ENCODE measurements at places on chromosomes 7 and 10. TPM values are rescaled to one million over a fixed set of nuclear protein-coding genes. Genes with fewer than 3 reads are reported as not detected.

DNA sequence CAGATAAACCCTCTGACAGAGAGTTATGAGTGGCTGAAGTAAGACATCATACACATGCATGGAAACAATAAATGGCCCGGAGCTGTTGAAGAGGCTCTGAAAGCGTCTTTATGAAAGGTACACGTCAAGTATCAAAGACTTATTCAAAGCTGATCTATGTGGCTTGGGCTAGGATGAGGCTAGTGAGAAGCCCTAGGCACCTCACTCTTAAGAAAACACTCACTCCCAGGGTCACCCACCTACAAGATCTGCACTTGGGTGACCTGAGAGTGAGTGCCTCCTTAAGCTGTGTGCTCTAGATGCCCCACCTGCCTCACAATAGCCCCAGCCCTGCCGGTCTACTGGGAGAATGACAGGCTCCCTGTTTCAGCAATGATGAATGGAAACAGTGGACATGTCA is 1.1 kb upstream of the GIMAP1 start:
- no peak overlapping the region for H3K4me3 ChIP-seq
- no peaks in the 10 kb centered on the region for H3K4me1 ChIP-seq
- H3K27ac ChIP-seq: no peak overlapping the region
- no peaks in the 10 kb centered on the region for H3K27me3 ChIP-seq

DNA sequence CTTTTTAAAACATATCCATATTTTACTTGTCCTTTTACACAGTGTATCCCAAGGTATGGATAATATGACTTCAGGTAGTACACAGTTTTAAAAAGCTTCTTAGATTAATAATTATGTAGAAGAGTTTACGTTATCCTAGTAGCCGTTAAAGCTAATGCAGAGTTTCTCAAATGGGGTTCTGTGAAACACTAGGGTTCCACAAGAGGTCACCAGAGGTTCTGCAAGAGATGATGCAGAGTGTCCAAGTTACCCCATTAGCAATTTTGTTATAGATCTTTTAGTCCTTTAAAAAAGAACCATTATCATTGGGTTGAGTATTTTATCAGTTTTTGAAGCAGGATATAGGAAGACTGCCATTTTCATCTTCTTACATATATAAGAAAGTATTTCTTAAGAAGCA is 298.9 kb upstream of the HPS1 start:
- H3K4me3 ChIP-seq: no peak overlapping the region
- no peaks in the 10 kb centered on the region for H3K36me3 ChIP-seq
- H3K27ac ChIP-seq: no peak overlapping the region
- no peaks in the 10 kb centered on the region for H3K27me3 ChIP-seq
- DNase-seq: no peak

SRRM3 gene
- total RNA-seq: 1.7 TPM

MMD2 gene
- not detected for total RNA-seq

DNA sequence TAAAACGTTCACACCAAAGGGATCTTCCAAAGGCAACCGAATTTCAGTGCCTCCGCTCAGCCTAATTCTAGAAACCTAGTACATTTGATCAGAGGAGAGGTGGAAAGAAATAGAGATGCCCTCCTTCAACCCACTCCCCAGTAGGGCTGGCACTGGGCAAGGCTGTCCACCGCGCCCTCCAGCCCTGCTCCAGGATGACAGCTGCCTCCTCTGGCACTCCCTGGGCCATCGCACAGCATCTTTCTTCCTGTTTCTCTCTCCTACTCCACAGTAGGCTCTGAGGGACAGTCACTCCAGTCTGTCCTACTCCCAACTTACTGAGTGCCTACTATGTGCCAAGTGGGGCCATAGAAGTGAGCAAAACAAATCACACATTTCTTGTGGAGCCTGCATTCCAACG is 226.2 kb downstream of the SKIDA1 start:
- no peak overlapping the region for H3K4me3 ChIP-seq
- no peaks in the 10 kb centered on the region for H3K36me3 ChIP-seq
- H3K27ac ChIP-seq: peak overlapping the region; percentile 17
- peaks cover 34% of the 10 kb centered on the region for H3K4me1 ChIP-seq

TCAF2 gene
- not detected for total RNA-seq

CRHR2 gene
- not detected for total RNA-seq

AGAP5 gene
- total RNA-seq: 14.3 TPM

DNA sequence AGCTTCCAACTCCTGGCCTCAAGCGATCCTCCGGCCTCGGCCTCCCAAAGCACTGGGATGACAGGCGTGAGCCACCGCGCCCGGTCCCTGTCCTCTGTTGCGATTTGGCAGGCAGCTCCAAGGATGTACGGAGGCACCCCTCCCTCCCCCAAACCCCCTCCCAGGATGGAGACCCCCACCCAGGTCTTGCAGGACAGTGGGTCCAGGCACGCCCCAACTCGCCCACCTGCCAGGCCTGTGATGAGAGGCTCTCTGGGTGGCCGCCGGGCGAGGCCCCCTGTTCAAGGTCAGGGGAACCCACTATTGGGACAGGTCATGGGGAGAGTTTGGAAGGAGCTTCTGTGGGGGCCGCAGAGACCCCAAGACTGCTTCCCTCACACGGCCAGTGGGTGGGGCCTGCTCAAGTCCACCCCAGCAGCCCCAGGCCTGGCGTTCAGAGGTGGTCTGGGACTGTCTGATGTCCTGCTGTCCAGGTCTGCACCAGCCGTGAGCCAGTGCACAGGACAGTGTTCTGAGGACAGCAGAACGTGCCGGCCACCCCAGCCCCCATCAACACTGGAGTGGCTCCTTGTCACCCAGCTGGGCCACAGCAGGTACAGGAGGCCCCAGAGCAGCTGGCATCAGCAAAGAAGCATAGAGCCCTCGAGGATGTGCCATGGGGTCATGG is 2.5 kb downstream of the ADAP1 start:
- H3K27me3 ChIP-seq: no peaks in the 10 kb centered on the region
- no peak overlapping the region for H3K27ac ChIP-seq
- no peak for DNase-seq
- no peak overlapping the region for H3K4me3 ChIP-seq

GRCh38 chr10:132185601-132186487 is 904 bp upstream of the DPYSL4 start:
- peak; percentile 58 for DNase-seq
- no peak overlapping the region for H3K27ac ChIP-seq
- no peaks in the 10 kb centered on the region for H3K4me1 ChIP-seq
- no peaks in the 10 kb centered on the region for H3K27me3 ChIP-seq

DNA sequence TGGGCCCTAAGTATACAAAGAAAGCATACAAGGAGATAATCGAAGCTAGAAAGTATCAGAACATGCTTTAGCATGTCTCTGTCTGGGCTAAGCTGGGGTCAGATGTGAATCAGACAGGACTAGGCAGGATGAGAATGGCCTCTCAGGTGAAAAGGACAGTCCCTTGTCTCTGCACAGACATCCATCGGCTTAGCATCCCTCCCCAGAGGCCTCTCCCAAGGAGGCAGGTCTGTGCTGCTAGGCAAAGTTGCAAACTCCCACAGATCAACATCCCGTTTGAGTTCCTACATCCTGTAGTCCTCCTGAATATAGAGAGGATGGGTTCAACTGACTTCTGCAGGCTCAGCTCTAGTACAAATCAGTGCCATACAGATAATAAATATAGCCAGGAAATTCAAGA is 24.5 kb downstream of the CHST15 start:
- no peaks in the 10 kb centered on the region for H3K27me3 ChIP-seq
- no peaks in the 10 kb centered on the region for H3K36me3 ChIP-seq
- DNase-seq: no peak
- peaks cover 21% of the 10 kb centered on the region for H3K4me1 ChIP-seq
- no peak overlapping the region for H3K4me3 ChIP-seq

RAMP3 gene
- total RNA-seq: not detected

- peaks cover 2% of the 10 kb centered on the region for H3K36me3 ChIP-seq
- peak overlapping the region; percentile 54 for H3K27ac ChIP-seq
- H3K4me1 ChIP-seq: 0 out of 2 replicates have a peak, but pooled peaks cover 5% of the 10 kb centered on the region
- H3K27me3 ChIP-seq: no peaks in the 10 kb centered on the region
Measured at GRCh38 chr10:72334196-72334824, 20.4 kb downstream of the DNAJB12 start.

DNA sequence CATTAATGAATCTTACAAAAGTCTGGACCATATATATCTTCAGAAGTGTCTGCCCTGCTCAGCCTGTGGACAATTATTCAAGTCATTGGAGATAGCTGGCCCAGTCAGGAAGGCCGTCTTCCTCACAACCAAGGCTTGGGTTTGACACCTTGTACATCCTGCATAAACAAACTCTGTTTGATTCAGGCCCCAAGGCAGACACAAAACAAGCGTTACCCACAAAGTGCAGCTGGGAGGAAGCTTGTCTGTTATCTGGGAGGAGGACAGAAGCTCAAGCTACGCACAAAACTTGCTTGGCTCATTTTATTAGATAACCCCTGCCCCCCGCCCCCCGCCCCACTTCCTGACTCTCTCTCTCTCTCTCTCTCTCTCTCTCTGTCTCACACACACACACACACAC is 166.9 kb upstream of the WDR11 start:
- no peaks in the 10 kb centered on the region for H3K27me3 ChIP-seq
- no peak overlapping the region for H3K4me3 ChIP-seq
- no peaks in the 10 kb centered on the region for H3K4me1 ChIP-seq
- no peaks in the 10 kb centered on the region for H3K36me3 ChIP-seq
- no peak overlapping the region for H3K27ac ChIP-seq

- H3K36me3 ChIP-seq: no peaks in the 10 kb centered on the region
- H3K4me3 ChIP-seq: no peak overlapping the region
- no peak for DNase-seq
- H3K27me3 ChIP-seq: no peaks in the 10 kb centered on the region
- H3K27ac ChIP-seq: no peak overlapping the region
Measured at GRCh38 chr7:22733761-22734160, 6.8 kb downstream of the IL6 start.

DNA sequence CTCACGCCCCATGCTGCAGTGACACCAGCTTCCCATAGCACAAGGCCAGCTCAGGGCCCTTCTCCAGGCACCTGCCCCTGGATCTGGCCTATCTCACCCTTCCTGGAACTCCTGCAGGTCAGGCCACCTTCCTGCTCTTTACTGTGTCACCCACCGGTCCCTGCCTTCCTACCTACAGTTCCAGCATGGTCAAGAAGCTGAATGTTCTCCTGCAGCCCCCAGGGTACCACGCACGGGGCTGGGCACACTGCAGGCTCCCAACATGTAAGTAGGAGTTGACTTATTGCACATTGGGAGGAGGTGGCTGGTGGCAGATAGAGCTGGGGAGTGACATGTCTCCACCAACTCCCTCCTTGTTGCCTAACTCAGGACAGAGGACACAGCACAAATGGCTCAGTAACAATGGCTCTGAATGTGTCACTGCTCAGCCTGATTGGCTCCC is 14.5 kb downstream of the ITPRIP start:
- H3K36me3 ChIP-seq: no peaks in the 10 kb centered on the region
- H3K4me3 ChIP-seq: no peak overlapping the region
- DNase-seq: no peak
- no peaks in the 10 kb centered on the region for H3K4me1 ChIP-seq
- no peaks in the 10 kb centered on the region for H3K27me3 ChIP-seq

- no peaks in the 10 kb centered on the region for H3K36me3 ChIP-seq
- no peaks in the 10 kb centered on the region for H3K27me3 ChIP-seq
- H3K27ac ChIP-seq: no peak overlapping the region
- H3K4me3 ChIP-seq: no peak overlapping the region
Measured at GRCh38 chr7:30472081-30472783, 6.4 kb downstream of the NOD1 start.

DNA sequence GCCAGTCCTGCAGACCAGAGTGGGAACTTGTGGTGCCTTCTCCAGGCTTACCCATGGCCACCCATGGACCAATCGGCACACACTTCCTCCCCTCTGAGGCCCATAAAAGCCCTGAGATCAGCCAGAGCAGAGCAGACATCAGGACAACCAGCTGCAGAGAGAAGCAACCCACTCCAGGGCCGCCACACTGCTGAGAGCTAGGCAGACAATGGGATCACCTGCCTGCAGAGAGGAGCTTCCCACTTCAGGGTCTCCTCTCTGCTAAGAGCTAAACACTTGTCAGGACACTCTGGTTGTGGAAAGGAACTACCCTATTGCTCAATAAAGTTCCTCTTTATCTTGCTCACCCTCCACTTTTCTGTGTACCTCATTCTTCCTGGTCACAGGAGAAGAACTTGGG is 34.0 kb downstream of the C7orf25 start:
- no peak overlapping the region for H3K4me3 ChIP-seq
- H3K4me1 ChIP-seq: no peaks in the 10 kb centered on the region
- H3K27me3 ChIP-seq: no peaks in the 10 kb centered on the region
- no peak overlapping the region for H3K27ac ChIP-seq

DNA sequence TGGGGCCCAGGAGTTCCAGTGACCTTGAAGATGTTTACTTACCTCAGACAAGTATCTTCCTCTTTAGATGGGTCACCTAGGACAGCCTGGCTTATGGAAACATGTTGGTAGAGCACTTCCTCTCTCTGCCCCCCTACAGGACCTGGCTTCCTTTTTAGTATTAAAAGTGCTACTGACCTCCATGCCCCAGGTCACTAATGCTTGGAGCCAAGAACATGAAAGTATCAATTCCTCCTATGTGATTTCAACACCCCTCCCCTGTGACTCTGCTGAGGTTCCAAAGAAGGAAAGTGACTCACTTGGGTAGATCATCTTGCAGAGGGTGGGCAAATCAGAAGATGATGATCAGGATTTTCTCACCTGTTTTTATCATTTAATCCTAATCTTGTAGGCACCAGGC is 125.3 kb upstream of the CCDC6 start:
- H3K27me3 ChIP-seq: no peaks in the 10 kb centered on the region
- no peak overlapping the region for H3K27ac ChIP-seq
- H3K36me3 ChIP-seq: no peaks in the 10 kb centered on the region
- DNase-seq: no peak
- H3K4me1 ChIP-seq: peaks cover 11% of the 10 kb centered on the region

ABCC2 gene
- 128 TPM for total RNA-seq

GRCh38 chr7:89837515-89837914 is 316.8 kb upstream of the STEAP1 start:
- H3K4me3 ChIP-seq: no peak overlapping the region
- no peaks in the 10 kb centered on the region for H3K4me1 ChIP-seq
- H3K27me3 ChIP-seq: no peaks in the 10 kb centered on the region
- H3K36me3 ChIP-seq: no peaks in the 10 kb centered on the region

PILRA gene
- total RNA-seq: not detected

MYL7 gene
- total RNA-seq: 16.2 TPM

DNA sequence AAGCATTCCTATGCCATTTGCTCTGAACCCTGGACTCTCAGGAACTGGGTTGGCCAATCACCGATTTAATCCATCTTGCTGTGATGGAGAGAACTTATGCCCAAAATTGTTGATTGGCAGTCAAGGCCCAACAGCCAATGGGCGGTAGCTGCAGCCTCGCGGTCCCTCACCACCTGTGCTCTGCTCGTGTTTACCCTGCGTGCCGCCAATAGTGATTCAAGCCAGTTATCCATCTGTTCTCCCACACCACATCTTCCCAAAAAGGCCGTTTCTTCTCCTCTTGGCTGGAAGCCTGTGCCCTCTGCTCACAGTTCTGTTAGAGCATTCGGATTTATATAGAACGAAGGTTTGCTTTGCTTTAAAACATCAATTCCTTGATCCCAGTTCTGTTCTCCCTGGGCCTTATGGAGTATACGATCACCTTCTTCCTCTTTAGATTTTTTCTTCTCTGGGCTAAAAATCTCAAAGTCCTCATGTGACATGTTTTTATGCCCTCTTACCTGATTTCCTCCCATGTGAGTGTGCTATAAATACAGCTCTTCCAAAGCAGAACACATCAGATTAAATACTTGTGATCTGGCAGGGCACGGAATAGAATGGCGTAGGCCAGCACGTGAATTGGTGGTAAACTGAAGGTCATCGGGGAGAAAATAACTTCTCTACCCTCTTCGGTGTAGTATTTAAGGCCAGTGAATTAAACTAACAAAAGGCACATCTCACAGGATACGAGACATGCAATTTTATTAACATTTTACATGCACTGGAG is 212.8 kb downstream of the NSUN6 start:
- H3K27me3 ChIP-seq: no peaks in the 10 kb centered on the region
- no peaks in the 10 kb centered on the region for H3K4me1 ChIP-seq
- H3K36me3 ChIP-seq: no peaks in the 10 kb centered on the region

GRCh38 chr10:6431861-6432260 is 148.2 kb downstream of the PRKCQ start:
- H3K4me3 ChIP-seq: no peak overlapping the region
- H3K27me3 ChIP-seq: no peaks in the 10 kb centered on the region
- H3K27ac ChIP-seq: no peak overlapping the region
- H3K4me1 ChIP-seq: no peaks in the 10 kb centered on the region
- no peaks in the 10 kb centered on the region for H3K36me3 ChIP-seq

Data from Caco-2 (cell line).